ENCODE measurements at places on chromosomes 2 and 18.

- no peak for DNase-seq
Observed at GRCh38 chr2:190338453-190338852, 4.9 kb upstream of the INPP1 start.

- DNase-seq: no peak
Observed at GRCh38 chr2:142561656-142562055, 315.8 kb upstream of the KYNU start.

DNA sequence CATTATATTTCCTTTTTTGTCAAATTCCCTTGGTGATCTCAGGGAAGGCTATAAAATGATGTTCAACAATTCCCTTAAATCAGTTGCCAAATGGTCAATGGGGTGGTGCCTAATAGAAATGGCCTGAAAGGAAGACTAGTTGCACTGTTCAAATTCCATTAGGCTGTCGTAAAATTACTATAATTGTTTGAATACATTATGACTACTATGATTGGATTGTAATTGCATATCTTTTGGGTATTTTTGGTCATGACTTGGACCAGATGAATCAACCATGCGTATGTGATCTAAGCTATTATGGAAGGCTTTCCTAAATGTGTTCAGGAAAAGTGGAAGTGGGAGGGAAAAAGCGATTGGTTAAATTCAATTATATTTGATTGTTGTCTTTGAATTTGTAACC, 41.3 kb upstream of the KCNE4 start:
- DNase-seq: no peak

GRCh38 chr2:9231291-9232165, 24.9 kb downstream of the ASAP2 start:
- DNase-seq: peak; percentile 65

DNA sequence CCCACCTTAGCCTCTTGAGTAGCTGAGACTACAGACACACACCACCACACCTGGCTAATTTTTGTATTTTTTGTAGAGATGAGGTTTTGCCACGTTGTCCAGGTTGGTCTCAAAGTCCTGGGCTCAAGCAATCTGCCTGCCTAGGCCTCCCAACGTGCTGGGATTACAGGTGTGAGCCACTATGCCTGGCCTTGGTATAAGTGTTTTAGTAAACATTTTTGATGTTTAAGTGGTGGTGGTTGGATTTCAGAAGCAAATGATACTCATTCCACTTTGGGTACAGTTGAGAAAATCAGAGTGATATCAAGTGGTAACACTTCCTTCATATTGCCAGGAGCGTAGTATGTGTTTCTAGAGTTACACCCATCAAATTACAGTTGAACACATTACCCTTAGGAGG, 25.4 kb downstream of the ACADL start:
- DNase-seq: no peak

GRCh38 chr2:164568317-164568716, 53.0 kb downstream of the GRB14 start:
- DNase-seq: no peak

DNA sequence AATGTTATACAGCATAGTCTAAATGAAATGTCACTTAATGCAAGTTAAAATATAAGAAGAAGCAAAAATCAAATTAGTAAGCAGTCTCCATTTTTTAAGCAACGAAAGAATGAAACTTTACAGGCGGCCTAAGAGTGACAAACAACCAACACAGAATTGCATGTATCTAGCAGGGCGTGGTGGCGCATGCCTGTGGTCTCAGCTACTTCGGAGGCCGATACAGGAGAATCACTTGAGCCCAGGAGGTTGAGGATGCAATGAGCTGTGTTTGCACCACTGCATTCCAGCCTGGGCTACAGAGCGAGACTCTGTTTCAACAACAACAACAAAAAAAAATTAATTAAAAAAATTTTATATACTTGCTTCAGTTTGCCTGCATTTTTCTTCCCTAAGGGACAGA, 16.6 kb downstream of the RBMS1 start:
- no peak for DNase-seq

DNA sequence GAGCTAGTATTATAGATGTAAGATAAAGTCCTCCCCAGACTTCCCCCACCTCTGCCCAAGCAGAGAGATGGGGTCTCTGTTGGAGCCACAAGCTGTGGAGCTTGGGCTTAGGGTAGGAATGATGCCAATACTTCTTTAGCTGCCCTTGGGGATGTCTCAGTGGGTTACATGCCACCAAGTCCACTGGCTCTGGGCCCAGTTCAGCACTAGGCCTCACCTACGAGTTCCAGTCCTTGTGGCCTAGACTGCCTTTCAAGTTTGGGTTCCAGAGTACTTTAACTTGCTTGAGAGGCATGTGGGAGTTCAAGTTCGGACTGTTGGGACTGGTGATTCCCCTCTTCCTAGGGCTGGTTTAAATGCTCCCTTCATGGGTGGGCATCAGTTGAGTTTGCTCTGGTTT, 272.4 kb downstream of the PTPRM start:
- DNase-seq: no peak

DNA sequence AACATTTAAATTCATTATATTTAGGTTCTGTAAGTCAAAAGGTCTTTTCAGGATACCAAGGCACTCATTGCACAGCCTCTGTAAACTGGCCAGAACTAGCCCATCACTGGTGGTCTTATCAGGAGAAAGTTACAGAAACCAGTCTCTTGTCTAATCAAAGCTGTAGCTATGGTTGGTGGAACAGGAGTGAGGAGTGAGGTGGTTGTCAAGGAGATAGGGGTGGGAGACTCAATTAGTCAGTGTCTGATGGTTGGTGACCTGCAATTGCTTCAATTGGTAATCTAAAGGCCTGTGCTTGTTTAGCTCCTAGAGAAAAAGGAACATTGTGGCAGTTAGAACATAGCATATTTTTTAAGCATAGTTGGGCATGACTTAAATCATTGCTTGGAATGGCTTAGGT, 458.6 kb upstream of the CDH2 start:
- no peak for DNase-seq

GRCh38 chr2:44705356-44705755, 236.1 kb upstream of the SIX3 start:
- no peak for DNase-seq

DNA sequence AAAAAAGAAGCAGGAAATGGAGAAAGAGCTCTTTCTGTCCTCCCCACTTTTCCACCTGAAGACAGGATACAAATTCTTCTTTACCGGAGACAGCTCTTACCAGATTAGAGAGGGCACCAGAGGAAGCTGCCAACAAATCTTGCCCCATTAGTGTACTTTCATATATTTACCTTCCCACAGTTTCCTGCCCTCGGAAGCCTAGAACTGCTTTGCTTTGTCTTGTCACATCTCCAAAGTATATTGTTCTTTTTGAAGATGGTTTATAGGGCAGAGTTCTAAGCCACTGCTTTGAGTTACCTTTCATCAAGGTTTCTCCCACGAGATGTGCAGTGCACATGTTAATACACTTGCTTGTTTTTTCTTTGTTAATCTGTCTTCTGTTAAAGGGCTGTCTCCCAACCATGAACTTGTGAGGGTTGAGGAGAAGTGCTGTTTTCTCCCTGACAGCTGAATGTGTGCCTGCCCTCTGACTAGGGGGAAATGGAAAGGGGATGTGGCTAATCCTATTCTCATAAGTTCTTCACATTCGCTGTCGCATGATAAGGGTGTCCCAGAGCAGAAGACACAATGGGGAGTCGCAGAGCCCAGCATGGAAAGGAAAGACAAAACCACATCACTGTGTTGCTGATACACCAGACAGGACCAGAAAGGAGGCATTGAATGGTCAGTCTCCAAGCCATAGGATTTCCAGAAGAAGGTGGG, 24.2 kb downstream of the CENPA start:
- DNase-seq: peak; percentile 10

DNA sequence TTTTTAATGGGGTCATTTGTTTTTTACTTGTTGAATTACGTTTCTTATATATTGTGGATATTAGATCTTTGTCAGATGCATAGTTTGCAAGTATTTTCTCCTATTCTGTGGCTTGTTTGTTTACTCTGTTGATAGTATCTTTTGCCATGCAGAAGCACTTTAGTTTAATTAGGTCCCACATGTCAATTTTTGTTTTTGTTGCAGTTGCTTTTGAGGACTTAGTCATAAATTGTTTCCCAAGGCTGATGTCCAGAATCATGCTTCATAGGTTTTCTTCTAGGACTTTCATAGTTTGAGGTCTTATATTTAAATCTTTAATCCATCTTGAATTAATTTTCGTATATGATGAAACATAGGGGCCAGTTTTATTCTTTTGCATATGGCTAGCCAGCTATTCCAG, 13.2 kb downstream of the PIKFYVE start:
- no peak for DNase-seq

- no peak for DNase-seq
Observed at GRCh38 chr18:80074697-80075096, 34.4 kb upstream of the ADNP2 start.

- DNase-seq: no peak
Observed at GRCh38 chr2:111106706-111107105, 14.0 kb upstream of the BCL2L11 start.

GRCh38 chr2:189545418-189545817, 35.2 kb downstream of the SLC40A1 start:
- no peak for DNase-seq

DNA sequence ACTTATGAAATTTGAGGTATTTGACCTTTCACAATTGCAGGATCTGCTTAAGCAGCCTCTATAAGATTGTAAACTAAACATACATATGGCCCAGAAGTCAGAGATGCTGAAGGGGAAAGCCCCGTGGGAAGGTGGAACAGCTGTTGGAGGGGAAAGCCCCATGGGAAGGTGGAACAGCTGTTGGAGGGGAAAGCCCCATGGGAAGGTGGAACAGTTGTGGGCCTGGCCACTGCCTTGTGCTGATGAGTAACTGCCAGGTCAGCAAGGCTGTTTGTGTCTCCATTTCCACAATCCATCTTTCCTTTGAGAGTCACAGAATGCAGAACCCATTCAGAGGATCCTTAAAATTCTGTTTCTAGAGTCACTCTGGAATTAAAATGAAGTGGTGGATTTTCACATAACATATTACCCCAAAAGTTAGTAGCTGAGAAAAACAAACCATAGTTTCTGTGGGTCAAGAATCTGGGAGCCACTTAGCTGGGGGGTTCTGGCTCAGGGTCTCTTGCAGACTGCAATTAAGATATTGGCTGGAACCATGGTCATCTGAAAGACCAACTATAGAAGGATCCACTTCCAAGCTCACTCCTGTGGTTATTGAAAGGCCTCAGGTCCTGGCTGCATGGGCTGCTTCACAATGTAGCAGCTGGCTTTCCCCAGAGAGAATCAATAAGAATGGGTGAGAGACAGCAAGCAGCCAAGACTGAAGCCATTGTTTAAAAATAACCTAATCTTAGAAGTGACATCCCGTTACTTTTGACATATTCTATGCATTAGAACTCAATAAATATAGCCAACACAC, 86.6 kb upstream of the CAVIN2 start:
- no peak for DNase-seq

DNA sequence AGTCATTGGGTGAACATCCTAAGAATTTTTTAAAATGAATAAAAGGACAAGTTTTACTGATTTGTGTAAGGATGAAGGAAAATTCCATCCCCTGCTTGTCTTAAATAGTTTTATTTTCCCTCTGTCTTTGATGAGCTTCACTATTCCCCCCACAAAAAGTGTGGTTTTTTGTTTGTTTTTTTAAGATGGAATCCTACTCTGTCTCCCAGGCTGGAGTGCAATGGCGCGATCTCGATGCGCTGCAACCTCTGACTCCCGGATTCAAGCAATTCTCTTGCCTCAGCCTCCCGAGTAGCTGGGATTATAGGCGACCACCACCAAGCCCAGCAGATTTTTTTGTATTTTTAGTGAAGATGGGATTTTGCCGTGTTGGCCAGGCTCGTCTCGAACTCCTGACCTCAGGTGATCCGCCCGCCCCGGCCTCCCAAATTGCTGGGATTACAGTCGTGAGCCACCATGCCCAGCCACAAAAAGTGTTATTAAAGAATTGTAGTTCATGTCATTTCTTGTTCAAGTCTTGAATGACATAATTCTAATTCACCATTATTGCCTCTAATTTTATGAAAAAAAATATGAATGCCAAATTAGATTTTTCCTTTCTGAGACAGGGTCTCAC, 91.7 kb downstream of the AGPS start:
- no peak for DNase-seq

DNA sequence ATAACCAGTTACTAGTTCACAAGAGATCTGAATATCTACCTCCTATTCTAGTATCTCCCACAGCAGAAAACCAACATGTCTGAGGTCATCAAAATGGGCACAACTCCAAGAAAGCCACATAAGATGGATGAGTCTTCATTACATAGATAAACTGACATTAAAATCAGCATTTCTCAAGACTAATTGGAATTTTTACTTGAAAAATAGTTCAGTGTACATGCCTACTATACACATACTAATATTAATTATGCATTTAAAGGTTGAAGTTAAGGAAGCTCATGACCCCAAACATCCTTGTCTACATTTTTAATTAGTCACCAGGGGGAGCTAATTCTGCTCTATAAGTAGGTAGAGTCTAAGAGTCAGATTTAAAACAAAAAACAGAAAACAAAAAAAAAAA, 41.9 kb downstream of the ZNF521 start:
- DNase-seq: no peak

GRCh38 chr2:191895743-191896142, 48.9 kb upstream of the CAVIN2 start:
- no peak for DNase-seq

- DNase-seq: no peak
Observed at GRCh38 chr2:159326569-159327255, 40.2 kb upstream of the WDSUB1 start.

GRCh38 chr18:23238152-23238531, 102.9 kb downstream of the CABLES1 start:
- no peak for DNase-seq

DNA sequence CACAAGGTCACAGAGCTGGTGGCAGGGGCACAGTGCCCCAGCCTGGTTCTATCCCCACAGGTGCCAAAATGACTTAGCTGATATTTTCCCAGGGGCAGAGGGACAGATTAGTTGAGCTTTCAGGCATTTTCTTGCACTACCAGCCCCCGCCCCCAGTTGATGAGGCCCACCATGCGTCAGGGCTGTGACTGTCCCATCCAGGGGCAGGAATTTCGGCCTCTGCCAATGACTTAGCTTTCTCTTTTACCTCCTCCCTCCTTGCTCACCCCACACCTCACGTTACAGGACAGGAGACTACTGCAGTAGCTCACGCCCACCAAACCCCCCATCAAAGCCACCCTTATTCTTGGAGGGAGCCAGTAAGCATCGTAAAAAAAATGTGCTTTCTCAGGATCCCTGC, 31.5 kb downstream of the MRO start:
- DNase-seq: no peak

DNA sequence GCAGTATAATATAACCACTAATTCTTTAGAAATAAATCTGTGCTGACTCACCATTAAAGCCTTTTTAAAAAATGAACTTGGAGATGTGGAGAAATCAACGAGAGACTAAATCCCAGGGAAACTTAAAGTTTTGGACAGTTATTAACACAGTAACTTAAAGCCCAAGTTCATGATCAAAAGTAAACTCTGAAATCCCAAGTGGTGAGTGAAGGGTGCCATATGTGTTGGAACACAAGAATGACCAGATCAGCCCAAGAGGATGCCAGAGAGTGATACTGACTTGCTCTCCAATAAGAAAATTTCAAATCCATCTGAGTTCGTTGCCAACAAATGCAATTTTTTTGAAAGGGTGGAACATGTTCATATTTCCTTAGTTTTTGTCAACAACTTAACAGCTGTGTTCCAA, 838.1 kb upstream of the ACVR2A start:
- DNase-seq: no peak

- peak; percentile 20 for DNase-seq
Observed at GRCh38 chr2:198401644-198402043, 597.3 kb downstream of the PLCL1 start.
